Stimulated activated CD8-positive, alpha-beta memory T cell treated with anti-CD3 and anti-CD28 coated beads, Interleukin-15, amount 100 ng/mL, for 48 hours (primary cell): ENCODE measurements at places on chromosomes 5 and 9.

DNA sequence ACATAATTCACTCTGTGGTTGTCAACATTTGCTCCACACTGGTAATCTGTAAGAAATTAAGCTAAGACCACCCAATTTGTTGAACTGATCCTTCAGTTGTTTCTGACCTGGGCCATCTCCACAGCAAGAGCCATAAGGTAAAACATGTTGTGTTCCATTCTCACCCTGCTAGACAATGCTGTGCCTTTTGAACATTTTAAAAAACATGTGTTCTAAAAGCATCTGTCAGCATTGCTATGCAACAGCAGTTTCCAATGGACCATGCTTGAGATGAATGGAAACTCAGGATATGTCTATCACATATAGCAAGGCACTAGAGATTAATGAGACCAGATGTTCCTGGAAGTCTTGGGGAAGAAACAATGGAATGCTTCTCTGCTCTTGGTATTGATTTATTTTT lies 455.1 kb upstream of the RGMB start:
- DNase-seq, result no peak

DNA sequence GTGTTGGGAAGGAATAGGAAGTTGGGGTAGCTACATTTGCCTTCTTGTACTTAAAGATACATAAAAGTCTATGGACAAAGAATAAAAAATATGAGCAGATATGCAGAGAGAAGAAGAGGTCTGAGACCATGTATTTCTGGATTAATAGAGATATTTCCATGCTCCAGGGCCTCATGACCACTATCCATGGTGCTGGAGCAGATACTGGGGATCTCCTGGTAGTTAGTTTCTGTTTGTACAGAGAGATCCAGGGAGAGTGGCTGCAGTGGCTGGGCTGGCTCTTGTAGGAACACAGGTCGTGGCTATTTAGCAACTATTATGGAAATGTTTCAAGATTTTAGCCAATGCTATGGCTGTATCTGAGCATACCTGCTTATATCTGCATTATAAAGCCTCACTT lies 184.2 kb upstream of the TMEM161B start:
- no peak for DNase-seq

DNA sequence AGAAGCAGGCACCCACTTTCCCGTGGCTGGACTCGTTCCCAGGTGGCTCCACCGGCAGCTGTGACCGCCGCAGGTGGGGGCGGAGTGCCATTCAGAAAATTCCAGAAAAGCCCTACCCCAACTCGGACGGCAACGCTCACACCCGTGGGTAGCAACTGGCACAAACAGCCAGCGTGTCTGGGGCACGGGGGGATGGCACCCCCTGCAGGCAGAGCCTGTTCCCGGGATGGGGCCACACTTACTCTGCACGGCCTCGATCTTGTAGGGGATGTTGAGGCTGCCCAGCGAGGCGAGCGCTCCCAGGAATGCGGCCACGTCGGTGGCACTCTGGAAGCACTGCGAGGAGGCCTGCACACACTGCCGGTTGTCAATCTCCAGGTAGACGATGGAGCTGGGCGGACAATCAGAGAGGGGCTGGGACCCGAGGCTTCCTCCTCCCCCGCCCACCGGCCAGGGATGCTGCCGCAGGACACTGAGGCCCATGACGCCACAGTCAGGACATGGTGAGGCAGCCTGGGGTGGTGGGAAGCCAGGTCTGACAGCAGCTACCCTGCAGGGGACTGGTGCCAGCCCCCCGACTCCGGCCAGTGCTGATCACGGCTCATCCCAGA lies 20.2 kb upstream of the SEC16A start:
- no peak for DNase-seq

DNA sequence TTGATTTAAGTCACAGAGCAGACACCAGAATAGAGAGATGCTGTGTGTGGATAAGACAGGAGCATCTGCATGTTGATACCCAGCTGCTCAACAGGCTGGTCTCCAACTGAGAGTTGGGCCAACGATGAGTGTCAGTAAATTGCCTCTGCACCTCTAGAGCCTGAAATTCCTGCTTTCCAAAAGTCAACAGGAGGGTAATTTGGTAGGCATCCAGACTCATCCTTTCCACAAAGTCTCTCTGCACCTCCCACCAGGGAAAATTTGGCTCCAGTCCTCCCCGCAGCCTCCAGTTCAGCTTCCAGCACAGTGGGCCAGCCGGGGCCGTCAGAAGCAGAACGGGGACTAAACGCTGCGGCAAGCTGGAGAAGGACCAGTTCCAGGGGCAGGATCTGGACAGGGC lies 136.9 kb downstream of the RFK start:
- no peak for DNase-seq

DNA sequence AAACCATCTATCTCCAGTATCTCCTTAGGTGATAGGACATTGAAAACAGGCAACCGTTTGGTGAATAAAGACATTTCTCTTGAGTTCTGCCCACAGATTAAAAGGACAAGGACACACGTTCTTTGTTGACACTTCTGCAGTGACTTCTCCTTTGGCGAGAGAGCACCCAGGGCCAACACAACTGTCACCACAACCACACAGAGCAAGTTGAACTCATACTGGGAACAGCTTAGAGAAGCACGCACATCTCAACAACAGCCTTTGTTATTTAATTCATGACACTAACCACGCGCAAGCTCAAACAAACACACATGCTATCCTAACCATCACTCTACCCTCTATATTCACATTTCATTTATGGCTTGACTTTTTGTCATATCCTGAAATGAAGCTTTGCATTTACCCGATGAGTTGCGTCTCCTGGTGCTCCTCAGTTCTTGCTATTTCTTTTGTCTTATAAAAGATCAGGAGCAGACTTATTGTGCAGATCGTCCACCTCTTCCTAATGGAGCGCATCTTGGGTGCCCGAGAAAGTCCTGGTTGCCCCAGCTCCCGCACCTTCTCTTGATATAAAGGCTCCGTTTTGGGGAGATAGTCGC lies 543 bp downstream of the ST8SIA4 start:
- no peak for DNase-seq
